ENCODE measurements at places on chromosomes 7 and 10.

GRCh38 chr10:3908183-3908582 lies 123.2 kb upstream of the KLF6 start:
- DNase-seq, result no peak

GRCh38 chr7:88431882-88432281 lies 125.2 kb upstream of the STEAP4 start:
- DNase-seq, result no peak

DNA sequence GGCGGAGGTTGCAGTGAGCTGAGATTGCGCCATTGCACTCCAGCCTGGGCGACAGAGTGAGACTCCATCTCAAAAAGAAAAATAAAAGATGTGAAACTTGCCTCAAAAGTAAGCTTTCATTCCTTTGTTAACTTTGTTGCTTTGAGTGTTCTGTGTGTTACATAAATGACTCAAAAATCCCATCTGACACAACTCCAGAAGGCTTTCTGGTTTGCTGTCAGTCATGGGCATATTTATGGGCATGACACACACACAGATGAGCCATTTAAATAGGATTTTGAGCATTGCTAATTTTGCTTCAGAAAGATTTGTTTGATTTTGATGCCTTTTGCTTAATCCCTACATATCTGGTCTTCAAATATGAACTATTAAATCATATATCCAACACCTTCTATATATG lies 82.6 kb downstream of the CACNB2 start:
- no peak for DNase-seq

DNA sequence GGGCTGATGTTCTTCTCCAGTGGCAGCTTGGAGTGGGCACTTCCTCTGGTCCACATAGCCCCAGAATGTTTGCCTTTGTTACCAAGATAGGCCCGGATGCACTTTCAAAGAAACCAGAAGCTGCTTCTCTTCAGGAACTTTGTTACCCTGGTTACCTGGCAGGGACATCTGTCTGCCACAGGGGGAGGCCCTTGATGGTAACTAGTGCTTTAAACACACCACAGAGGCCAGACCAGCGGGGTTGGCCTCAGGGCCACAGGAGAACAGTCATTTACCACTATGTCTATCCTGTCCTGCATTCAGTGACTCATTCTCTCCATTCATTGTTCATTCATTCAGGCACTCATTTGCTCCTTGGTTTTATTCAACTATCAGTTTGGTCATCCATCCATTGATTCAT lies 11.9 kb upstream of the PLEKHA1 start:
- DNase-seq, result no peak

GRCh38 chr7:52253953-52254352 lies 781.5 kb upstream of the POM121L12 start:
- no peak for DNase-seq

GRCh38 chr10:118234683-118235082 lies 107.4 kb downstream of the FAM204A start:
- no peak for DNase-seq

DNA sequence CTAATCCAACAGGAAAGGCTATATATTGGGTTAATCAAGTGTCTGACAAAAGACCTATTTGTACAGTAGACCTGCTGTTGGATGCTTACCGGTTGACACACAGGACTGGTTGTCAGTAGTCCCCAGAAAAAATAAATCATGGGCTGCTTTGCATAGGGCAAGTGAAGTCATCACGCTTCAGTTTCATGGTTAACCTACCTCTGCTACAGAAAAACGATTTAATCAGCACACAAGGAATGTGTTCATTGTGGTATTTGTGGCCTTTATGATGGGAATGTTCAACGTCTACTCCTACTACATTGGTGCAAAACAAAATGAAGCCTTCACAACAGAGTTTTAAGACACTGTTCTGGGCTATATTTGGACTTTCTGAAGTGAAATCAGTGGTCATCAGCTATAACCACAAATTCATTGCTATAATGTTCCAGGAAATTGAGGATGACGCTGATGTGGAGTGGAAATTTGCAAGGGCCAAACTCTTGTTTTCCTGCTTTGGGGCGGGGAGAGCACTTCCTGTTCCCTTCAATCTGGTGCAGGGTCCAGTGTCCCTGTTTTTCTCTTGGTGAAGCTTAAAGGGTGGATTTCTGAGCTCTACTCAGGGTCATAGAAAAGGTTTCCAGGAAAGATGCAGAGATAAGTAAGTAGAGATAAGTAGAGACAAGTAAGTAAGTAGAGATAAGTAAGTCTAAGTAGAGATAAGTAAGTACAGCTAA lies 39.3 kb upstream of the GGCT start:
- DNase-seq, result no peak

GRCh38 chr10:132481690-132482089 lies 55.9 kb upstream of the INPP5A start:
- DNase-seq, result no peak

DNA sequence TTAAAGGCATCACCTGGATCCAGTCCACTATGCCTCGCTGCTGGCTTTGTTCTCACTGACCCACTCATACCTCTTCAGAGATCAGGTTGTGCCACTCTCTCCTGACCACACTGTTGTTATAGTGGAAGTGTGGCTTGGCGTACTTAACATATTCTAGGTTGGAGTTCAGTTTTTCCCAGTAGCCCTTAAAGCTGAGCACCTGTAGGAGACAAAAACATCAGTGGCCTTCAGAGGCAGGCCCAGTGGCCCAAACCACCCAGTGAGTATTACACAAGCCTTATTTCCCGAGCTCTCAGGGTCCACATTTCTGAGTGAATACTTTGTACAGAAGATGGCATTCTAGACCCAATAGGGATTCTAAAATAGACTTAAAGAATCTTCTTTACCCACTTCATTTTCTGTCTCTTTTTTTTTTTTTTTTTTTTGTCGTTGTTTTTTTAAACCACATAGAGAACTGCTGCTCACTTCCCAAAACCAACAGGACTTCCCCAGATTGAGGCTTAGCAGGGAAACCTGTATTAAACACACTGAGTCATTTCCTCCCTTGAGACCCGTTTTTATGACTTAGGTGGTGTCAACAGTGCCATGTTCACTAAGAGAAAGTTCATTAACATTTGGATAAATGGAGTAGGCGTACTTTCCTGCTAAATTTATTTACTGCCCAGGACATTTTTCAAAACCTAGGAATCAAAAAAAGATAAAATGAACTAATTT lies 85.8 kb downstream of the GSAP start:
- no peak for DNase-seq
